ENCODE measurements at places on chromosomes 7 and 10.

GRCh38 chr10:78413076-78414055, 379.7 kb downstream of the RPS24 start:
- DNase-seq = no peak

DNA sequence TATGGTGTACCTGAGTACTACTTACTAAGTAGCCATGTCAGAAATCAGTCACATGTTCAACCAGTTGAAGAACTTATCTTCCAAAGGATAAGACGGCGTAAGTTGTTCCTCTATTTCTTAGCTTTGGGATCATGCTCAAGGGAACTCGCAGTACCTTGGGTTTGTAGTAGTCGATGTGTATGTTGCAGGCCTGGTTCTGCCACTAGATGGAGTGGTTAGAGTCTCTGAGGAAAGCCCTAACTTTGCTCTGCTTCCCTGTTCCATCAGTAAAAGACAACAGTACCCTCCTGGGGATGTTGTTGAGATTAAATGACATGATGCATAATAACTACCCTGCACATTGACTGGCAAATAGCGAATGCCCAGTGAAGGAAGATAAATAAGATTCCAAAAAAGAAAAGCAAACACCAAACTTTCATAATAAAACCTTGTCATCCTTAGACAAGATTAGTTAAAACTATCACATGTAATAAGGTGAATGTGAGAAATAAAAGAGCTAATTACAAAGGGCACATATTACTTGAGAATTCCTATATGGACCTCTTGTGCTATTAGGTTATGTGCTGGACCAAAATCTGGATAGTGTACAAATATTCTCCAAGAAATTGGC, 165.9 kb downstream of the ABCA13 start:
- DNase-seq = no peak

DNA sequence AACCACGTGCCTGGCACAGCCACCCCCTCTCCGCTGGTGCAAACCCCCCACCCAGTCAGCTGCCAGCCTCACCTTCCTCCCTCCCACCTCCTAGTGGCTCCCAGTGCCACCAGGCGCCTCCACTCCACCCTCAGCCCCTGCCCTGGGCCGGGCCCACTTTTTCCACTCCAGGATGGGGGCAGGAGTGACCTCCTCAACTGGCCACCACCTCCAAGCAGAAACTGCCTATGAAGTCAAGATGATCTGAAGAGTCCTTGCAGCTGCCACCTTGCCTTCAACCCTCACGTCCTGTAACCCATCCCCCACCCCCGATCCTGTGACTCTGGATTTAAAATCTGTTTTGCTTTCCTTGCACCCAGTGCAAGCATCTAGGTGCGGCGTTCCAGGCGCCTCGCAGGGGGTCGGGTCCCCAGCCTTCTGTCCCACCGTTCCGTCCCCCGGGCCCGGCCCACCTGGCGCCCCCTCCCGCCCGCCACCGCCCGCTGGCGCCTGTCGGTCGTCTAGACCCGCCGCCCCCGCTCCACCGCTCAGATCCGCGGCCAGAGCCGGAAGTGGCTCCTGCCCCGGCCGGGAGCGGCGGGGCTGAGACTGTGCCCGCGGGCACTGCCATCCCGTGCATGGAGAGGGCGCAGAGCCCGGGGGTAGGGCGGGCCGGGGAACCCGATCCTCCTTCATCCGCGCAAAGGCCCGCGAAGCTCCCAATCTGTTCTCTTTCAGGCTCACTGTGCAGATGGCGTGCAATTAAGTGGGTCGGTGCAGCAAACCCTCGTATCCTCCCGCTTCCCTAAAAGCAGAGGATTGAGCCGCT, 51.2 kb upstream of the GTF2I start:
- DNase-seq = peak; percentile 13

DNA sequence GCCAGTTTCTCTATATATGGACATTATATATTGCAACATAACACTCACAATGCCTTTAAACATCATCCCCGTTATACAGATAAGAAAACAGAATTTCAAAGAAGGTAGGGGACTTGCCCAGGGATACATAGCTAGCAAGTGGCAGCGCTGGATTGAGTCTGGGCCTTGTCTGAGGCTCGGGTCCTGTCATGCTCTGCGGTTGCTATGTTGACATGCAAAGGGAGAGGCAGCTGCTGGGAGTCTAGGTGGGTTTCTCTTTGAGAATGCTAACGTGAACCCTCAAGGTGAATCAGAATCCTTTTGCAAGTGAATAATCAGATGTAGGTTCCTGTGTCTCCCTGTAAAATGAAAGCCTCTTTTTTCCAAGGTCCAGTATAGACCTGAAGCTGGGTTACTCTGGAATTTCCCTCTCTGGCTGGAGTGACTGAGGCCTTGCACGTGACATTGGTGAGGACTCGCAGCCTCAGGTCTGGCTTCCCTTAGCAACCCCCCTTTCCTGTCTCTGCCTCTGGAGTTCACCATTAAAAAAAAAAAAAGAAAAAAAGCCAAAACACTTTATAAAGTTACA, 38.9 kb downstream of the TCF7L2 start:
- DNase-seq = no peak

Measured in NCI-H526 treated with DMSO at 0.1 percent for 48 hours (cell line).